ENCODE measurements at places on chromosomes 16 and 17.

- DNase-seq, result no peak
Observed at GRCh38 chr17:181245-182049, at the start of gene DOC2B. Gene DOC2B (minus strand): TSS chr17:181650. CDS start chr17:181479, 171 bp downstream.

DNA sequence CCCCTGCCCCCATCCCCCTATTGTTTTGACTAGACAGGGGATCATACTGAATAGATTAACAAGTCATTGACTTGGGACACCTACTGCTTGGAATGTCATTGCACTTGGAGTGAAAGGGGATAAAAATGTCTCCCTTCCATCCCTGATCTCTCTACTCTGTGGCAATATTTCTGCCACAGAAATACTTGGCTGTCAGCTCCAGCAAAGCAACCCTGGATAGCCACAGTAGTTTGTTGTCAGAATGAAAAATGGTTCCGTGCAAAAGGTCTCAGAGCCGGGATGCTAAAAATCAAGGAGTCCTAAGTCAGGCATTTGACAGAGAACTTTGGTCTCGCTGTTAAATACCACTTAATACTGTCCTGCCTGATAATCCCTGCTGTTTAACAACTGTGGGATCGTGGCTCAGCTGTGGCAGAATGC is 722.0 kb upstream of the SOX9 start:
- DNase-seq, result no peak

DNA sequence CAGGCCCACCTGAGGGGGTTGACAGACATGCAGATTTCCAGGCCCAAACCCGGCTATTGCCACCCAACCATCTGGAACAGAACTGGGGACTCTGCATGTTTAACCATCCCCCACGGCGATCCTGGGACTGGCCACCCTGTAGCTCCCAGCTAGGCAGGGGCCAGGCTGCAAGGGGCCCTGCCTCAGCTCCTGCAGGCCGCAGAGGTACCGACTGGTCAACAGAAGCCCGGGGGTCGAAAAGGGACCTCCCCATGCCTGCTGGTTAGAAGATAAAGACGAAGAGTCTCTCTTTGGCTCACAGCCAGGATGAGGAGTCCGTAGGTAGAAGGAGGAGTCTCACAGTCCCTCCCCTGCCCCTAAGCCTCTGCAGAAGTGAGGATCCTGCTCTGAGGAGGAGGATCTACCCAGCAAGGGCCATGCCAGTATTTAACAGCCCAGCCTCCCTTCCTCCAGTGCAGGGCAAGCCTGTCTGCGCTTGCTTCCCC is 223.4 kb upstream of the TNRC6C start:
- no peak for DNase-seq

GRCh38 chr17:49210158-49211029 is at the start of the genes ABI3 and GNGT2:
Gene ABI3 (plus strand): TSS chr17:49210707. CDS start chr17:49210725, 18 bp downstream.
Gene GNGT2 (minus strand): TSS chr17:49210574. CDS start chr17:49207422, 3,152 bp downstream.
- DNase-seq, result no peak

GRCh38 chr17:6756425-6757031 is 682 bp downstream of the XAF1 start:
- DNase-seq, result no peak

DNA sequence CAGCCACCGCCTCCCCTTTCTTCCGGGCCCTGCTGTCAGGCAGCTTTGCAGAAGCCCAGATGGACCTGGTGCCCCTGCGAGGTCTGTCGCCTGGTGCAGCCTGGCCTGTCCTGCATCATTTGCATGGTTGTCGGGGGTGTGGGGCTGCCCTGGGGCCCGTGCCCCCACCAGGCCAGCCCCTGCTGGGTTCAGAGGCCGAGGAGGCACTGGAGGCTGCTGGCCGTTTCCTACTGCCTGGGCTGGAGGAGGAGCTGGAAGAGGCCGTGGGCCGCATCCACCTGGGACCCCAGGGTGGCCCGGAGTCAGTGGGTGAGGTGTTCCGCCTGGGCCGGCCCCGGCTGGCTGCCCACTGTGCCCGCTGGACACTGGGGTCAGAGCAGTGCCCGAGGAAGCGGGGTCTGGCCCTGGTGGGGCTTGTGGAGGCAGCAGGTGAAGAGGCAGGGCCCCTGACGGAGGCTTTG is 5.5 kb upstream of the TGFB1I1 start:
- no peak for DNase-seq

DNA sequence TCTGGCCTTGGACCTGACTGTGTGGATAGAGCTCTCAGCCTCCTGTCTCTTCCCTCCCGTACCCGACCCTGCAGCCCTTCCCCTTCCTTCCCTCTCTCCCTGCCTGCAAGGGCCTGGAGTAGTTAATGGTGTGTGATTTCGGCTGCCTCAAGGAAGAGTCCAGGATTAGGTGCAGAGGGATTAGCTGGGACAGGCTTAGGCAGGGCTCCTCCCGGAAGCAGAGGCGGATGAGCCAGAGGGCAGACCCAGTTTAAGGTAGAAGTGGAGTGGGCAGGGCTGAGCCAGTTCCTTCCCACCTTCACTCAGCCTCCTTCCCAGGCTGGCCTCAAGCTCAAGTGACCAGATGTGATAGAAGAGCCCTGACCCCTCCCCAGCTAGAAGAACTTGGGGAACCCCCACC is 16.8 kb downstream of the GUCY2D start:
- no peak for DNase-seq

DNA sequence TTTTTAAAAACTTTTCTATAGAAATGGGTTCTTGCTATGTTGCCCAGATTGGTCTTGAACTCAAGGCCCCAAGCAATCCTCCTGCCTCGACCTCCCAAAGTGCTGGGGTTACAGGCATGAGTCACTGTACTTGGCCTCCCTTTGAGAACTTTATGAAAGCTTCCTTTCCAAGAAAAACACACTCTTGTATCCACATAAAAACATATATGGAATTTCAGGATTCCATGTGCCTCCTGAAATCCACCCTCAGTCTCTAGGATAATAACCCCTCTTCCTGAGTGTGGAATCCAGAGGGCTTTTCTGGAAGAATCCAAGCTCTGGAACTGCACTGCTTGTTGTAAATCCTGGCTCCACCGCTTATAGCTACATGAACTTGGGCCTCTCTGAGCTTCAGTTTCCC is 53.2 kb upstream of the MRTFB start:
- no peak for DNase-seq

DNA sequence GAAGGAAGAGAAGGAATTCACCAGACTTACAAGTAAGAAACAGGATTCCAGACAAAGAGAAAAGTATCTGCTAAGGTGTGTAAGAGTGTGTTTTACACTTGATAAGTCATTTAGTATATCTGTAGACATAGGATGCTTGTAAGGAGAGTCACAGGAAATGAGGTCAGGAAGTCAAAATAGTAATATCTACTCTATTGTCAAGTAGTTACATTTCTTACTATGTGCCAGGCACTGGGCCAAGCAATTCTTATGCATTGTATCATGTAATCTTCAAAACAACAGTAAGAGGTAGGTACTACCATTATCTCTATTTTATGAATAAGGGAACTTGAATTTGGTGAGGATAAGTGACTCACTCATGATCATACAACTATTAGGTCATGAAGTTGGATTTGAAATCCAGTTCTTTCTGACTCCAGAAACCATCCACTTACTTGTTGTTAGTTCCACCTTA is 129.1 kb downstream of the SNX11 start:
- peak; percentile 53 for DNase-seq

GRCh38 chr17:38421171-38421841 is 7.0 kb upstream of the ARHGAP23 start:
- DNase-seq, result peak; percentile 16

DNA sequence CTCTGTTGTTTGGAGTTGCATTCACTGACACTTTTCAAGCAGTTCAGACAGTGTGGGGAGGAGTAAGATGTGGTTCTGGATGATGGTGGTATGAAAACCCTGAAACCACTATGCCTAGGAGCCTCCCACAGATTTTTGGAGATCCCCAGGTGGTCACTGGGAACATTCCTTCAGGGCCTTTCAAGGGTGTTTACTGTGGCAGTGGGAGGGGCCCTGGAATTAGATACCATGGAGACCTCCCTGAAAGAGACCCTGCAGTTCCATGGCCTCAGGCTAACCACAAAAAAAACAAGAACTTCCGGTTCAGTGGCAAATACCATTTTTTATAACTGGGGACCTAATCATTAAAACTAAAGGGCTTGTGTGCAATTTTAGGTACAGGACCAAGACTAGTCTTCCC is 79.9 kb downstream of the TMEM100 start:
- no peak for DNase-seq

DNA sequence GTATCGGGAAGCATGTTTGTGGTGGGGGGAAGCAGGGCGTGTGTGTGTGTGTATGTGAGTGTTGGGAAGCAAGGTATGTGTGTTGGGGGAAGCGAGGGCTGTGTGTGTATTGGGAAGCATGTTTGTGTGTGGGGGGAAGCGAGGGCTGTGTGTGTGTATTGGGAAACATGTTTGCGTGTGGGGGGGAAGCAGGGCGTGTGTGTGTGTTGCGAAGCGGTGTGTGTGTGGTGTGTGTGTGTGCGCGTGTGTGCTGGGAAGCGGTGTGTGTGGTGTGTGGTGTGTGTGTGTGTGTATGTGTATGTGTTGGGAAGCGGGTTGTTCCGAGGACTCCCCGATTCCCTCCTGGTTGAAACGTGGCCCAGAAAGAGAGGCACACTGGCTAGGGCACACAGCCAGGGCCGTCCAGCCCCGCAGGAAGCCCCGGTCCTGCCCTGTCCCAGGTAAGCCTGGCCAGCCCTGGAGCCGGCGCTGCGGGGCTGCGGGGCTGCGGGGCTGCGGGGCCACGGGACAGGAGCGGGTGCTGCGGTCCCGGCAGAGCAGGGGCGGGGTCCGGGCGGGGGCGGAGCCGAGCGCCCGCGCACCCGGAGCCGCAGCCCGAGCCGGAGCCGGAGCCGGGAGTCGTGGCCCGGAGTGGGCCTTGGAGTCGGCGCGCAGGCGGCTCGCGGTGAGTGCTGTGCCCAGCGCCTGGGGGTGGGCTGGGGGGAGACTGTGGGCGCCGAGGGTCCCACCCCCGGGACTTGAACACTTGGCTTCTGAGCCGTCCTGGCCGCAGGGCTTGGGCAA is at the start of gene NOD2:
TSS of gene NOD2 (plus strand) at position 608 of the 783 bp plus-strand sequence. CDS start 5,890 bp downstream, outside the sequence.
- DNase-seq, result no peak

GRCh38 chr16:67192781-67193361 is 916 bp downstream of the E2F4 start:
- DNase-seq, result no peak

DNA sequence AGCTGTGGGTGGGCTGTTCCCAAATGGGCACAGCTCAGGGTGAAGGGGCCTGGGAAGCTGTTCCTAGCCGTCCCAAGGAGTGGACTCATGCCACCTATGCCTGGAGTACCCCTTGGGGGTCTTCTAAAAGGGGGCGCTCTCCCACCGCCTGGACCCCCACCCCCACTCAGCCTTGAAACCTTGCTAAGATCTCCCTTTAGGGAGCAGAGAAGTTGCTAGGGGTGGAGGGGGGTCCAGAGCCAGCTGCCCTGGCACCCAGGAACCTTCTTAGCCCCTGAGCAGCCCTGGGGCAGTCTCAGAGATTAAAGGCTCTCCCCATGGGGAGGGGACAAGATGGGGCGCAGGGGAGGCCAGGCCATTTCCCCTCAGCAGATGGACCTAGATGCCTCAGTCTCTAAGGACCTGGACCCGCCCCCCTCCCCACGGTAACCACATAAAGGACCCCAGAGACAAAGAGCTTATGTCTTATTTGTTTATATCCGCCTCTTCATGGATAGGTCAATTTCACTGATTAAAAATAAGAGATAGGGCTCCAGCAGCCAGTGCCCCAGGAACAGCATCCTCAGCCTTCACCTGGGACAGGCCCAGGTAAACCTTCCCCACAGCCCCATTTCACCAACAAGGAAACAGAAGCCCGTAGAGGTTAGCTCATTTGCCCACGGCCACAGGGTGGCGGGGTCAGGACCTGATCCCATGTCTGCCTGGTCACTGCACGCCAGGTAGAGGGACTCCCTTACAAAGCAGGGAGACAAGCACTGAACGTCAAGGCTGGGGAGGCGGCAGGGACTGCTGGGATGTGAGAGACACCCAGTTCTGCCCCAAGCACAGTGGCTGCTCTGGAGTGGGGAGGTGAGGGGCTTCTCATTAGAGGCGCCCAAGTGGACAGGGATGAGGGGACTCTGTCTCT is 3.4 kb downstream of the MTSS2 start:
- no peak for DNase-seq

GRCh38 chr17:32861981-32862380 is 14.9 kb downstream of the MYO1D start:
- no peak for DNase-seq

DNA sequence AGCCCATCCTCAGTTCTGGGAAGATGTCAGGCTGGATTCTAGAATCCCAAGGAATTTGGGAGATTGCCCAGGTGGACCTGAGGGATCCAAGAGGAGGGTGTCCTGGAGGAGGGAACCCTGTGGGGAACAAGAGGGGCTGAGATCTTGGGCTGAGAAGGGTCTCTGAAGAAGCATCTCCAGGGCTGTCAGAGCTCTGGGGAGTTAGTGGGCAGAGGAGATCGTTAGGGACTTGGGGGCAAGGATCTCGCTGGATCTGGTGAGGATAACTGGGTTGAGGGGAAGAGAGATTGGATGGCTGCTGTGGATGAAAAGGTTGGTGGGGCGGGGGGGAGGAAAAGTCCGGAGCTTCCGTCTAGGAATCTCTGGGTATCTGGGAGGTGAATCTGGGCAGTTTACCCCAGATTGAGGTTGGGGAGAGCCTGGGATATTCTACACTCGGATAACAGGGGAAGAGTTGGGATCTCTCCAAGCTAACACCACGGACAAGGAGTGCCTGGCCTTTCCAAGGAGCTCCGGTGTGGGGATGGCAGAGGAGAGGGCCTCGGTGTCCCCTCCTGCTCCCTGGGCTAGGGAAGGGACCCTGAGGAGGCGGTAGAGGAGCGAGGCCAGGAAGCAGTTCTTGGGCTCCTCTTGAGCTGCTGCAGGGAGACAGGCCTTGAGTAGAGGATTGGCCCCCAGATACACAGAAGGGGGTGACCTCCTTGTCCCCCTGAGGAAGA is 1.7 kb downstream of the FBXL19 start:
- DNase-seq, result no peak

GRCh38 chr17:50697062-50697461 is 10.7 kb downstream of the ANKRD40 start:
- no peak for DNase-seq

- no peak for DNase-seq
Observed at GRCh38 chr17:32357615-32358014, 7.7 kb downstream of the ZNF207 start.

- no peak for DNase-seq
Observed at GRCh38 chr17:37211136-37211535, 164.6 kb upstream of the C17orf78 start.

GRCh38 chr17:50793007-50793406 is 25.7 kb upstream of the ANKRD40CL start:
- no peak for DNase-seq

GRCh38 chr17:63716426-63716825 is 16.5 kb upstream of the LIMD2 start:
- DNase-seq, result no peak

- no peak for DNase-seq
Observed at GRCh38 chr17:74391771-74392170, 24.5 kb downstream of the GPR142 start.

- DNase-seq, result peak; percentile 45
Observed at GRCh38 chr17:10729334-10730193, at the start of gene TMEM220. Gene TMEM220 (minus strand): TSS chr17:10730023. CDS start chr17:10729851, 172 bp downstream.
